Keratinocyte (primary cell): ENCODE measurements at places on chromosomes 6 and 20. TPM values are rescaled to one million over a fixed set of nuclear protein-coding genes. Genes with fewer than 3 reads are reported as not detected.

DNA sequence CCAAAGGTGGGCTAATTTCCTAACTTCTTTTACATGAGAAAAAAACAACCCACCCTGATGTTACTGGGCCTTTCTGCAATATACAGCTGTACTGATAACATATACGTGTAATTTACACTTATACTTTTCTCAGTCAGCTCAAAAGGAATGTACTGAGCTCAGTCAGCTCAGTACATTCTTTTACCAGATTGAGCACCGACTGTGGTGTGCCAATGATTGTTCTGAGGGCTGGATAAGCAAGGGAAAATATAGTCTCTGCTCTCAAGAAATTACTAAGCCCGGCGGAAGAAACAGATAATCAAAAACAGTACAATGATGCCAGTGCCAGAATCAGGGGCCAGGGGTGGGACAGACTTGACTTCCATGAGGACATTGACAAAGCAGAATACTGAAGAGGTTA, 10.0 kb upstream of the BLOC1S5 start:
- no peak for DNase-seq
- H3K4me3 ChIP-seq = no peak overlapping the region
- H3K27ac ChIP-seq = no peak overlapping the region
- H3K27me3 ChIP-seq = no peaks in the 10 kb centered on the region

- no peak overlapping the region for H3K27ac ChIP-seq
- no peaks in the 10 kb centered on the region for H3K27me3 ChIP-seq
- no peak for DNase-seq
- peaks cover 36% of the 10 kb centered on the region for H3K36me3 ChIP-seq
- no peak overlapping the region for H3K4me3 ChIP-seq
Measured at GRCh38 chr20:32231847-32232246, 24.2 kb downstream of the POFUT1 start.

SIRPB1 gene
- 0.06 TPM in 1 of 3 replicates, not detected in the others for polyA plus RNA-seq

DNA sequence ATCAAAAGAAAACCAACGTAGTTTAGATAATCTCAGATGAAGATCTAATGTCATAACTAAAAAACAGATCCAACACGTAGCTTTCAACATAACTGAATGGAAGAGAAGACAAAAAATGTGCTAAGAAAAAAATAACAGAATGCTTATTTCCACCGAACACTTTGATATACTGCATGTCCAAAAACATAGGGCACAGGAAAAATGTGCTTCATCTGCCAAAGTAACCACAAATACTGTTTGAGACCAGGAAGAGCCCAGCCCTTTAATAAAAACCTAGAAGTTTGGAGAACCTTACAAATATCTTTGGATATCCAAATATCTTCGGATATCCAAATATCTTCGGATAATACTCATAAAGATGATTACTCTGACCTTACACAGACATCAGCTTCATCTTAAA, 19.8 kb downstream of the LAMA4 start:
- H3K4me1 ChIP-seq = peaks cover 4% of the 10 kb centered on the region
- DNase-seq = no peak
- H3K4me3 ChIP-seq = no peak overlapping the region
